Gastrocnemius medialis (tissue), 4 donors: ENCODE measurements at places on chromosomes 3 and 15. TPM values are rescaled to one million over a fixed set of nuclear protein-coding genes. Genes with fewer than 3 reads are reported as not detected.

Gene NANOGP8
- not detected for total RNA-seq

Gene FOXL2NB
- not detected for total RNA-seq

- no peak overlapping the region for H3K27ac ChIP-seq
- no peak for DNase-seq
- peaks cover 9% of the 10 kb centered on the region for H3K27me3 ChIP-seq
- H3K36me3 ChIP-seq = no peaks in the 10 kb centered on the region
Measured at GRCh38 chr3:186772281-186772694, 11.1 kb upstream of the EIF4A2 start.

- no peak overlapping the region for H3K4me3 ChIP-seq
- H3K27ac ChIP-seq = no peak overlapping the region
- DNase-seq = no peak
- H3K4me1 ChIP-seq = no peaks in the 10 kb centered on the region
- no peaks in the 10 kb centered on the region for H3K27me3 ChIP-seq
- no peaks in the 10 kb centered on the region for H3K36me3 ChIP-seq
Measured at GRCh38 chr15:49860101-49860500, 239.3 kb downstream of the DTWD1 start.

- peaks cover 22% of the 10 kb centered on the region for H3K4me1 ChIP-seq
- no peaks in the 10 kb centered on the region for H3K36me3 ChIP-seq
- H3K27me3 ChIP-seq = no peaks in the 10 kb centered on the region
Measured at GRCh38 chr3:118946449-118946848, 88.2 kb downstream of the IGSF11 start.

DNA sequence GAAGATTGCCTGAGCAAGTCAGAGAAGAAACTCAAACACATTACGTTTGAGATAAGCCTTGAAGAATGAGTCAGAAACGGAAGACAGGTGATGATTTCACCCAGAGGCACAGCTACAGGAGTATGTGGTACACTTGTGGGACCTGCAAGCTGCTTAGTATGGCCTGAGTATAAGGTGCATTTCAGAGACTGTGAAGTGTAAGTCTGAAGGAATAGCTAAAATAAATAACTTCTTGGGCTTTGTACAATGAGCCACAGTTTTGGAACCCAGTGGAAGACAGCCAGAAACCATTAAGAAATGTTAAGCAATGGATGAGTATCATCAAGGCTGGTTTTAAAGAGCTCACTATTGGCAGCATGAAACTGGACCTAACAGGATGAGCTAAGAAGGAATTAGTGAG lies 826.2 kb downstream of the ROBO1 start:
- H3K27me3 ChIP-seq = no peaks in the 10 kb centered on the region
- H3K27ac ChIP-seq = no peak overlapping the region
- no peak overlapping the region for H3K4me3 ChIP-seq
- no peaks in the 10 kb centered on the region for H3K36me3 ChIP-seq
- H3K4me1 ChIP-seq = no peaks in the 10 kb centered on the region

- no peaks in the 10 kb centered on the region for H3K36me3 ChIP-seq
- no peak for DNase-seq
- no peak overlapping the region for H3K27ac ChIP-seq
- H3K4me1 ChIP-seq = no peaks in the 10 kb centered on the region
- no peaks in the 10 kb centered on the region for H3K27me3 ChIP-seq
- H3K4me3 ChIP-seq = no peak overlapping the region
Measured at GRCh38 chr3:141840737-141841544, 35.5 kb upstream of the ATP1B3 start.
